ENCODE measurements at places on chromosomes 11 and 22. TPM values are rescaled to one million over a fixed set of nuclear protein-coding genes. Genes with fewer than 3 reads are reported as not detected.

Gene FAT3
- total RNA-seq: 15.9 TPM

Gene PGA4
- total RNA-seq: 2.0 TPM

Gene SCARF2
- 19.3 TPM for total RNA-seq

DNA sequence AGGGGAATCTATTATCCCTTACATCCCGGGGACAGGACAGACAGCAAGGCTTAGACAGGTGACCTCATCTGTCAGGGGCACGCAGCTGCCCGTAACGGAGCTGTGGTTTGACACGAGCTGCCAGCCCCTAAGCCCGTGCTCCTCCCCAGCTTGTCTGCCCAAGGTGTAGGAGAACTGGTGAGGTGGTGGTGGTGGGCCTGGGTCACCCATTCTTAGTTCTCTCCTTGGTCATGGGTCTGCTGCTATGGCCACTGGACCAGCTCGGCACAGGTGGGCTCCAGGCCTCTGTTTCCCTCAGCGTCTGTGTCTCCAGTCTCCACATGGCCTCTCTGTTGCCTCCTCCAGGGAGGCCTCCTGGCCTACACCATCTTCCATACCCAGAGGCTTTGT, 5.4 kb downstream of the PARVG start:
- no peak overlapping the region for H3K27ac ChIP-seq
- H3K4me1 ChIP-seq: no peaks in the 10 kb centered on the region
- no peak overlapping the region for H3K4me3 ChIP-seq
- H3K27me3 ChIP-seq: no peaks in the 10 kb centered on the region
- DNase-seq: no peak

- no peak overlapping the region for H3K27ac ChIP-seq
- H3K36me3 ChIP-seq: no peaks in the 10 kb centered on the region
- no peaks in the 10 kb centered on the region for H3K27me3 ChIP-seq
- H3K4me1 ChIP-seq: peaks cover 3% of the 10 kb centered on the region
Observed at GRCh38 chr11:61635304-61635703, 44.9 kb upstream of the DAGLA start.

- no peaks in the 10 kb centered on the region for H3K27me3 ChIP-seq
- H3K4me1 ChIP-seq: peaks cover 15% of the 10 kb centered on the region
- no peak overlapping the region for H3K4me3 ChIP-seq
- H3K36me3 ChIP-seq: no peaks in the 10 kb centered on the region
Observed at GRCh38 chr11:83725269-83725560, 439.0 kb upstream of the CCDC90B start.

DNA sequence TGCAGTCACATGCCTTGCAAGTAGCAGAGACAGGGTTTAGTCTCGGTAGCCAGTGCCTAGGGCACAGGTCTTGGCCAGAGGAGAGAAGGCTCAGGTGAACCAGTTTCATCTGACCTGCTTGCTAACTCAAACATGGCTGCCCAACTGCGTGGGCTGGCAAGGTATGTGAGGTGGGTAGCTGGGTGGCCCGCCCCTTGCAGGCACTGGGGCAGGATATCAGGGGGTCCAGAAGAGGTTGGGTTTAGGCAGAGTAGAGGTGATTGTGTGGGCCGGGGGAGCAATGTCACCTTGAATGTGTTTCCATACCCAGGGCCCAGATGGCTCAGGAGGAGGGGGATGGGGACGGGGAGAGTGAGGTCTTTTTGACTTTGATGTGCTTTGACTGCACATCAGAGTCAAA, 37.7 kb downstream of the ST3GAL4 start:
- H3K4me3 ChIP-seq: no peak overlapping the region
- no peaks in the 10 kb centered on the region for H3K4me1 ChIP-seq
- H3K27ac ChIP-seq: no peak overlapping the region
- no peaks in the 10 kb centered on the region for H3K36me3 ChIP-seq
- no peak for DNase-seq

- peak overlapping the region; percentile 3 for H3K27ac ChIP-seq
- H3K4me1 ChIP-seq: peaks cover 12% of the 10 kb centered on the region
- H3K4me3 ChIP-seq: no peak overlapping the region
- H3K36me3 ChIP-seq: no peaks in the 10 kb centered on the region
- no peaks in the 10 kb centered on the region for H3K27me3 ChIP-seq
Observed at GRCh38 chr11:71206186-71206585, 46.2 kb downstream of the SHANK2 start.

- H3K27ac ChIP-seq: peak overlapping the region; percentile 93
- H3K4me3 ChIP-seq: no peak overlapping the region
- peaks cover 28% of the 10 kb centered on the region for H3K4me1 ChIP-seq
- H3K36me3 ChIP-seq: no peaks in the 10 kb centered on the region
Observed at GRCh38 chr11:68315171-68315920, 3.0 kb downstream of the LRP5 start.

- H3K36me3 ChIP-seq: no peaks in the 10 kb centered on the region
- no peaks in the 10 kb centered on the region for H3K27me3 ChIP-seq
- DNase-seq: no peak
- no peaks in the 10 kb centered on the region for H3K4me1 ChIP-seq
- no peak overlapping the region for H3K4me3 ChIP-seq
- H3K27ac ChIP-seq: no peak overlapping the region
Observed at GRCh38 chr11:78205256-78205655, 16.5 kb downstream of the USP35 start.

- no peak for DNase-seq
- no peaks in the 10 kb centered on the region for H3K27me3 ChIP-seq
- no peak overlapping the region for H3K27ac ChIP-seq
- H3K4me1 ChIP-seq: no peaks in the 10 kb centered on the region
- H3K36me3 ChIP-seq: no peaks in the 10 kb centered on the region
Observed at GRCh38 chr22:26556904-26557303, 33.0 kb downstream of the TPST2 start.

- peak; percentile 38 for DNase-seq
- peaks cover 11% of the 10 kb centered on the region for H3K4me1 ChIP-seq
- H3K27ac ChIP-seq: peak overlapping the region; percentile 64
- H3K27me3 ChIP-seq: no peaks in the 10 kb centered on the region
- peak overlapping the region; percentile 46 for H3K4me3 ChIP-seq
Observed at GRCh38 chr11:65719871-65720210, 757 bp downstream of the RNASEH2C start.

Data from hepatocyte (in vitro differentiated cells).